Activated CD4-positive, CD25-positive, alpha-beta regulatory T cell treated with anti-CD3 and anti-CD28 coated beads, Interleukin-2, amount 50 U/mL, for 16 hours (primary cell): ENCODE measurements at places on chromosomes 2 and 18.

- DNase-seq, result no peak
Measured at GRCh38 chr2:72513011-72513410, 312.8 kb downstream of the EXOC6B start.

DNA sequence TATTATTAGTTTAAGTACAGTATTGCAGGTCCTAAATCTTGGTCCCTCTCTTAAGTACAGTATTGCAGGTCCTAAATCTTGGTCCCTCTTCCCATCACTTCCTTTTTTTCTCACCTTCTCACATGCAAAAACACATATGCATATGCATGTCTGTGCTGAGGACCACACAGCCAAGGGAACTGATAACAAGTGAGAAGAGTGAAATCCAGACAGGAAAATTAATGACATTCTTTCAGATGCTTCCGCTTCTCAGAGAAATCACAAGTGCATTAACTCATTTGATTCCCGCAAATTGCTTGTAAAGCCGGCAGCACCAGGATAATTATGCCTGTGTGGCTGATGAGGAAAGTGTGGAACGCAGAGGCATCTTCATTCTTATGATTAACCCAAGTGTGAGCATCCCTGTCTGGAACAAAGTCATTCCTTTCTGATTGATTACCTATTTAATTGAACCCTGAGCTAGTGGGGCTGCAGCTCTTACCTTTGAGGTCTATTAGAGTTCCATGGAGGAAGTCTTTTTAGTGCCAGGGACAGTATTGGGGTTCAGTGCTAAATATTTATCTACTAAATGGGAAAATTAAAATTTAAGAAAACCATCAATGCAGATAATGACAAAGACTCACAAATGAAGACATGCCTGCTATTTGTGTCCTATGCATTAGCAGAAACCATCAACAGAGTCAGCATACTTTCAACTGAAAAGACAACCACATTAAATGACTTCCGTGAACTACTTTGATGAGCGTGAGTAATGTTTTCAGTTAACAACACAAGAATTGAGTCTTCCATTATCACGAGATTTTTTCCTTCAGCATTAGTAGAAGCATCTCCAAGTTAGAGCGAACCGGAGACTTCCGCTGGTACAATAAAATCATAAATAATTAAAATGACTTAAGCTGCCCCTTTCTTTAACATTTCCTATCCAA lies 220.4 kb upstream of the SLC35G4 start:
- DNase-seq, result no peak

DNA sequence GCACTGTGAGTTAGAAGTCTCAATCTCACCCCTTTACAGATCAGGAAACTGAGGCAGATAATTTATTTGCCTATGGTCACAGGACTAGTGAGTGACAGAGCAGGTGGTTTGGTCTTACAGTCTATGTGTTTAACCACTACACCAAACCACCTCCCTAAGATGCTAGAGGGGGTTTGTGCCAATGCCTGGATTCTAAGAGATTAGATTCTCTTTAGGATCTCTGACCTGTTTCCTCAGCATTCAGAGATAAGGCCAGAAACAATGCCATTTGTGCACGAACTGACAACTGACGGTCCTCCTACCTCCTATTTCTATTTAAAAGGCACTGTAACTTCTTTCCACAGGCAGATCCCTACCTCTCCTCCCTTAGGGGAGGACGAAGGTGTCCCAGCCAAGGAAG lies 2.3 kb upstream of the SLC20A1 start:
- no peak for DNase-seq

DNA sequence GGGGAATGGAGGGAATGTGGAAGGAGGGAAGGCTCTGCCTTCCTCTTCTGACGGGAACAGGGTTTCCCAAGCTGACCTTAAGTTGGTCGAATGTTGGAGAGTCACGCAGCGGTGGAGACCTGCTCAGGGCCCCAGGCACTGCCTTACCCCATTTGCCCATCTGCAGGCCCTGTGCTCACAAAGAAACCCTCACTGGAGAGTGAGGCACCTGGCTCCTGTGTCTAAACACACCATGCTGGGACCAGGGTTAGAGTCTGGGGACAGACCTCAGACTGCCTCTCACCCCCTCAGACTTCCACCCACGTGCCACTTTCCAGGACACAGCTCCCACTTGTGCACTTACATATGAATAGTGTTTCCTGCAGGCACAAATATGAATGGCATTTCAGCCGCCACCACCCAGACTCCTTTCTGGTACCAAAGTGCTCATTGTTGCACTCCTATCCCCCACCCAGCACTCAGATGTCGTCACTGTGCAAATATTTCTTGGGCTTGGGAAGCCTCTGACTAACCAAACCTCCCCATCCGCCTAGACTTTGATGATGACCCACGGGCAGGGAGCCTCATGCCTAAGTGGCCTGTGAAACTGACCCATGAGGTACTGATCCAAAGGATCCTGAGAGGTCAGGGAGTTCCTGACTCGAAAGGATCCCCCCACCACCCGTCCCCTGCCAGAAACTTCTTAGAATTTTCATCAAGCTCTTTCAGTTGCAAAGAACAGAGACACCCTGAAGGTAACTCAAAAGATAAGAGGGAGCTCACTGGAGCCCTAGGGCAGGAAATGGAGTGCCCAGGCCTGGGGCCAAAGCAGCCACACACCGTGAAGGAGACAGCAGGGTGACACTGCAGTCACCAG lies 78.3 kb downstream of the STPG4 start:
- no peak for DNase-seq

DNA sequence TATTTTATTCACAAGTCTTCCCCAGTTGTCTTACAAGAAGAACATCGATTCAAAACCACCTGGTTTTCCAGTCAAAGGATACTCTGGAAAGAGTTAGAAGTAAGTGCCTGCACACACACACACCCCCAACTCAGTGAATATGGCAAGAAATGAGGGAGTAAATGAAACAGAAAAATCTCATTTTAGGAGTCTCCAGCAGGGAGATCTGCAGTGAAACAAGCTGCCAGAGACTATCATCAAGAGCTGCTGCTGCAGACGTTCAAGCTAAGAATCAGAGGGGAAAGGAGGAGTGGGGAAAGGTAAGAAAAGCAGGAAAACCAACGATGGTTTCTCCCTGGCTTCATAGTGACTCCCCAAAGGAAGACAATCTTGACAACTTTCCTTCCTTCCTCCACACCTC lies 2.4 kb downstream of the ALK start:
- no peak for DNase-seq

- no peak for DNase-seq
Measured at GRCh38 chr2:110957293-110957692, 163.4 kb upstream of the BCL2L11 start.

DNA sequence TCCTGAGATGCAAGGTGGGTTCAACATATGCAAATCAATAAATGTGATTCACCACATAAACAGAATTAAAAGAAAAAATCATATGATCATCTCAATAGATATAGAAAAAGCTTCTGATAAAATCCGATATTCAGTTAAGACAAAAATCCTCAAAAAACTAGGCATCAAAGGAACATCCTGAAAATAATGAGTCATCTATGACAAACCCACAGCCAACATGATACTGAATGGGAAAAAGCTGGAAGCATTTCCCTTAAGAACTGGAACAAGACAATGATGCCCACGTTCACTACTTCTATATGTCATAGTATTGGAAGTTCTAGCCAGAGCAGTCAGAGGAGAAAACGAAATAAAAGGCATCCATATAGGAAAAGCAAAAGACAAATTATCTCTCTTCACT lies 80.4 kb downstream of the MYO3B start:
- DNase-seq, result no peak

GRCh38 chr2:154700136-154700535 lies 1.6 kb downstream of the KCNJ3 start:
- DNase-seq, result no peak

GRCh38 chr2:130915149-130915548 lies 78.4 kb downstream of the ARHGEF4 start:
- no peak for DNase-seq

GRCh38 chr2:138071720-138072719 lies 107.7 kb downstream of the HNMT start:
- no peak for DNase-seq

GRCh38 chr2:20650393-20650876 lies 463 bp downstream of the HS1BP3 start:
- DNase-seq, result no peak

DNA sequence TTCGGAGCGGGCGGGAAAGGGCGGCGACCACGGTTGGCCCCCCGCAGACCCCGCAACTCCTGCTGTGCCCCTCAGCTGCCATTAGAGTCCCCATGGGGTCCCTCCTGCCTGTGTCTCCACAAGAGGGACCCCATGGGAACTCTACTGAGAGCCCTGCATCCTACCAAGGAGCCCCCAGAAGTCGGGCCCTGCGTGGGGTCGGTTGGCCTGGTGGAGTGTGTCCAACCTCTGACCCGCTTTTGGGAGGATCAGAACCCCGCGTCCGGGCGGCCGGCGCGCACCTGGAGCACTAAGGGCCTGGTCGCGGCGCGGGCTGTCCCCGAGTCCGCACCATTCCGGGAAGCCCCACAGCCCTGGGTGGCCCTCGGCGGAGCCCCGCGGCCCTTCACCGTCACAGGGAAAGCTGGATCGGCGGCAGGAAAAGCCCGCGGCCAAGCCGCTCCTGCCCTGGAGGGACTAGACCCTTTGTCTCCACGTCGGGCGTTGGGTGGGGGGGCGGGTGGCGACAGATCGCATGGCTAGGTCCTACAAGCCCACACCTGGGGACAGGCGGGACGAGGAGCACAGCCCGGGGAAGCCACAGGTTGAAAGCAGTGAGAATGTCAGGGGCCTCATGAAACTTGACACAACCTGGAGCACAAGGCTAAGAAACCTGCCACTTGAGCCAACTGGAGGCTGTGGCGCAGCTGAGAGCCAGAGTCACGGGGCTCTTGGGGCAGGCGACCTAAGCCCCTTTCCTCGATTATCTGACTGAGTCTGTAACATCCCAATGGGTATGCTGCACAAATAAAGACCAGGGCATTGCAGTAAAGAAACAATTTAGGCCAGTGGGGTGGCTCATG lies 11.2 kb upstream of the CXXC1 start:
- no peak for DNase-seq

- DNase-seq, result no peak
Measured at GRCh38 chr2:172084395-172084644, 987 bp upstream of the DLX1 start.

DNA sequence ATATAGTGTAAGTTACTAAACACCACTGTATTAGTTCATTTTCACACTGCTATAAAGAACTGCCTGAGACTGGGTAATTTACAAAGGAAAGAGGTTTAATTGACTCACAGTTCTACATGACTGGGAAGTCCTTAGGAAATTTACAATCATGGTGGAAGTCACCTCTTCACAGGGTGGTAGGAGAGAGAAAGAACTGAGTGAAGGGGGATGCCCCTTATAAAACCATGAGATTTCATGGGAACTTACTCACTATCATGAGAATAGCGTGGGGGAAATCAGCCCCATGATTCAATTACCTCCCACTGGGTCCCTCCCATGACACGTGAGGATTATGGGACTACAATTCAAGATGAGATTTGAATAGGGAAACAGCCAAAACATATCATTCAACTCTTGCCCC lies 618.0 kb downstream of the NYAP2 start:
- DNase-seq, result no peak

DNA sequence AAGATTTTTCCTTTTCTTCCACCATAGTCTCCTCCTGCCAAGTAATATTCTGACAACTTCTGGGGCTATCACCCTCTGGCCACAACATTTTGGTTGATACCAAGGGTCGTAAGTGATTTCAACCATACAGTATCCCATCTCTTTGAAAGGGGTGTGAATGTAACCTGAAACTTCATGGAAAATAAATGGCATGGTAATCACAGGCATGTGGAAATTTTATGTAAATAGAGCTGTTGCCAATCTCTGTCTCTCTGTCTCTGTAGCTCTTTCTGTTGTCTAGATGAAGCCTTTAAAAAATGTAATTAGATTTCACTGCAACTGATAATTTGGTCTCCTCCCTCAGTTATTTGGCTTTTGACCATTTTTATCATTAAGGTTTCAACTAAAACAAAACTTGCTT lies 125.6 kb upstream of the RPRM start:
- no peak for DNase-seq

DNA sequence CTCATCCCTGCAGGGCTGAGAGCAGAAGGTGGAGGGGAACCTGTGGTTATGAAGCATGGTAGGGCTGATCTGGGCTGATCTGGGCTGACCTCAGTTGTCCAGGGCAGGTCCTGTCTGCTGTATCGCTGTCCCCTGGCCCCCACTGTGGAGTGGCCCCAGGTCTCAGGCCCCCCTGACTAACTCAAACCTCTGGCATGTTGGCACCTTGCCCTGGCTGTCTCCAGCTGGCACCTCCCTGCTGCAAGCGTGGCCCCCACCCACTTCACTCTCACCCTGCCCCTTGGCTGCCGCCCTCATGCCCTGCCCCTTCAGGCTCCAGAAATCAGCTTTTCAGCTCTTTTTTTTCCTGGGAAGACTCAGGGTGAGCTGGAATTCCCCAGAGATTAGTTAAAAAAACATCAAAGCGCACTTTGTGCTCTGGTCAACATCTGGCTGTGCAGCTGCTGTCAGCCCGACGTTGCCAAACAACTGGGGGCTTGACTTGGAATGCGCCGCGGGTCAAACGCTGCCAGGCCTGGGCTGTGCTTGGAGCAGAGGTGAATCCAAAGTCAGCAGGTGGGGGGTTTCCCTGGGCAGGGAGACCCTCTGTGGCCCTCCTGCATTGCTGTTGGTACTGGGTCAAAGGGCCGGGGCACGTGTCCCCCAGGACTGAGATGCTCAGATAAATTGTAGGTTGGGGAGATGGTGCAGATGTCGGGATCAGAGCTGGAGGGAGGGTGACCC lies 173.8 kb upstream of the HDAC4 start:
- no peak for DNase-seq

- DNase-seq, result no peak
Measured at GRCh38 chr18:32167980-32168730, 21.7 kb upstream of the MEP1B start.

DNA sequence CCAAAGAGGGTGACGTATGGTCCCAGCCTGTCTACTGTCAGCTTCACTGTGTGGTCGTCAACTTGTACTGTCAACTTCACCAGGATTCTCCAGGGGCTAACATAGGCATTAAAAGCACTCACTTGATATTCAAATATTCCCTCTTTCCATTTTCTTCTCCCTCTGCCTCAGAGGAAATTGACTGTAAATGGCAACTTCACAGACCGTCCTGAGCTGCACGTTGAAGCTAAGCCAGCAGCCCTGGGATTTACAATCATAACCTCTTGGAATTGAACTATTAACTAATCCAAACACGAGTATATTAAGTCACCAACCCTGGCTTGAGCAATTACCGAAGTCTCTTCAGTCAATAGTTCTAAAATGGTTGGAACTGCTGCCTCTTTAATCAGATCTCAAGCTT lies 38.5 kb downstream of the SLC4A3 start:
- DNase-seq, result no peak

GRCh38 chr2:84300696-84301029 lies 158.4 kb downstream of the SUCLG1 start:
- no peak for DNase-seq
